ENCODE measurements at places on chromosomes 3 and 15.

DNA sequence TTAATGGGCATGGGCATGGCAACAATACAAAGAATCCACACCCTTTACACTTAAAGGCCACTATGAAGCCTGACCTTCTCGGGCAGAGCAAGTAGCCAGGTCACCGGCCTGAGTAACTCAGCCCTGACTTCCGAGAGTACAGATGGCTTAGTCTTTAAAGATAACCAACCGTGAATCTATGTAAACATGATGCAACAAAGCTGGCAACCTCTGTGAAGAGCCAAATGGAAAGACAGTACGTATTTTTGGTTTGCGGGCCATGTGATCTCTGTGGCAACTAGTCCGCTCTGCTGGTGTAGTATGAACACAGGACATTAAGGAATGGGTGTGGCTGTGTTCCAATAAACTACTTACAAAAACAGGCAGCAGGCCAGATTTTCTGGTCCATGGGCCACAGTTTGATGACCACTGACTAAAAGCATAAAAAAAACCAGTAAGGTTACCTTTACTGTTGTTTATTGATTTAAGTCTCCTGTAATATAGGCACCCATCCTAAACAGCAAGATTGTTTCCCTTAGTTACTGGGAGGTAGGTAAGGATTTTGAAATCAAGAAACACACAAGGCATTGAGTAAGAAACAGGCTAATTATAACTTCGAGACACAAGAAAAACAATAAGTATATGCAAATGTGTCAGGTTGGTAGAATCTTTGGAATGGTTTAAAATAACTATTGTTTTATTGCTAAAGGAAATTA is 14.5 kb downstream of the RIOX2 start:
- no peak for DNase-seq

DNA sequence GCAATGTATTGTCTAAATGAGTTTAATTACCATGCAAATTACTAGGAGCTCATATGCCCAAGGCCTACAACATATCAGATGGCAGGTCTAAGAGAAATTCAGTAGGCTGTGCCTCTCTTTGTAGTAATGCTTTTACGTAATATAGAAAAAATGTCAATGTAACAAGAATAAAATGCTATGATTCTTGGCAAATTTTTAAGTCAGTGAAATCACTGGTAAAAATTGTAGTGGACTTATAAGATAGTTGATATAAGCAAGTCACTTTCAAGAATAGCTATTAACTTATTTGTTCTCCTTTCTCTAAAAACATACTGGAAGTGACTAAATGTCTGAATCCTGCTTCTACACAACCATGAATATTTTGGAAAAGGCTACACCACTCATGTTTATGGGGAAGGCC is 707.8 kb downstream of the TUSC7 start:
- DNase-seq = no peak

DNA sequence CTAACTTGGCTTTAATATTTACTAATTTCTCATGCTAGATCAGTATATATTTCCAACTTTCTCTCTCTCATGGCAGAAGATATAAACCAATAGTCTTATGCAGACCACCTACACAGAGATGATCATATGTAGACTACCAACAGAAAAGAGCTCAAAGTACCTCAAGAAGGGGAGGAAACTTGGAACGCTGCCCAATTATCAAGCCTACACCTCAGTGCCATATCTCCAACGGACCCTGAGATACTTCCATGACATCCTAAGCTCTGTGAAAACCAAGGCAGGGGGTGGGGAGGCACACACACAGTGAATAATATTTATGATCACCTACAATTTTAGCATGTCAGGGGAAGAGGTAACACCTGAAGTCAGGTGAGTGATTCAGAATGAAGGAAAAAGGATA is 100.6 kb downstream of the STAG1 start:
- no peak for DNase-seq

DNA sequence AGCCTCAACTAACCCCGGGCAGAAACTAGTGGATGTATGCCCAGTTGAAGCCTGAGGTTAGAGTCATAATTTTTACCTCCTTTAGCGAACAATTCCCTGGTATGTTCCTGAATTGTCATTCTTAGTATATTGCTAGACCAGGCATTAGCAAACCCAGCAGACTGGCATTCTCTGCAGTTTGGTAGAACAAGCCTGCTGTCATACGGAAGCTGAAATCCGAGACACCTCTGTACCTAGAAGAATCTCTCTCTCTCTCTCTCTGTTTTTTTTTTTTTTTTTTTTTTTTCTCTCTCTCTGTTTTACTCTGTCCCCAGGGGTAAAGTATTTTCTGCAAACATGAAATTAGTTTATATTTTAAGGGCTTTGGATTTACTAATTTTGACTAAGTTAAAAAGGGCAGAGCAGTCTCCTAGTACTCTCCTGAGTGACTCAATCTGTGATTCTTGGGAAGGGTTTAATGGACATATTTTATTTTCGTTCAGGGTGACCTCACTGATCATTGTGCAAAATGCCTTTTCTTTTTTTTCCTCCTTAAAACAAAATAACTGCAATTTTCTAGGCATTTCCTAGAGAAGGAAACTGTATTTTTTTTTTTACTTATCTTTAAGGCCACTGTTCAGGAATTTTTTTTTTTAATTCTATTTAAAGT is 133.6 kb upstream of the ICE2 start:
- DNase-seq = no peak

- no peak for DNase-seq
Observed at GRCh38 chr3:104520228-104520655, 846.5 kb upstream of the ALCAM start.

GRCh38 chr15:87827131-87827530 is 429.4 kb downstream of the NTRK3 start:
- no peak for DNase-seq

DNA sequence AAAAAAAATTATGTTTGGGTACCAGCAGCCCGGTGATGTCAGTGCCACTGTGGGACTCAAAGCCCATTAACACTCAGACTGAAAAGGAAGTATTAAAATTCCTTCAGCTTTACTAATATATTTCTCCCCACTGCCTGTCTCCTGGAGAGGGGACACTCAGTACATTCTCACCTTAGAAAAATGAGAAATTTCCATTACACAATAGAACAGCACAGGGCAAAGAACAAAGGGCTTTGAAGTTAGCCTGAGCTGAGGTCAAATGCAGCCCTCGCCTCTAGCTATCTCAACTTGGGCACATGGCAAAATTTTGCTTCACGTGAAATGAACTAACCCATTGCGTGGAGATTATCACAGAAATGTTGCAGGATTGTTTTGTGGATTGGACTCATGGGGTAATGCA is 80.8 kb downstream of the RARB start:
- DNase-seq = no peak
